ENCODE measurements at places on chromosomes 7 and 10.

GRCh38 chr10:16258291-16259040, 178.3 kb upstream of the PTER start:
- no peak for DNase-seq

- DNase-seq = no peak
Measured at GRCh38 chr10:60796481-60796880, 18.2 kb downstream of the CDK1 start.

DNA sequence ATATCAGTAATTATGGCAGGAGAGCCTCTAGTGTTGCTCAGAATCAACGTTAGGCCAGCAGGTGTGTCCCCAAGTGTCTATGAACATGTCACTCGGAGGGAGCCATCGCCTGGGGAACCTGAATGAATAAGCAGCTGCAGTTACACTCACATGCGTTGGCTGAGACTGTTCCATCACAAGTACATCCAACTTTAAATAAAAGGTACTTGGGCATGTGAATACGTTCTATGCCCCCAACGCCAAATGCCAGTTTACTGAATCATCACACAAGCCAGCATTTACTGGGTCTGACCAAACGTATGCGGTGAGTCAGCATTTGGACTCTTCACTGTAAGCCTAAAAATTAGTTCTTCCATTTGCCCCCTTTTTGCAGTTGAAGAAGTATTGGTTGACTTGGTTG, 207.6 kb upstream of the PLXNA4 start:
- no peak for DNase-seq

DNA sequence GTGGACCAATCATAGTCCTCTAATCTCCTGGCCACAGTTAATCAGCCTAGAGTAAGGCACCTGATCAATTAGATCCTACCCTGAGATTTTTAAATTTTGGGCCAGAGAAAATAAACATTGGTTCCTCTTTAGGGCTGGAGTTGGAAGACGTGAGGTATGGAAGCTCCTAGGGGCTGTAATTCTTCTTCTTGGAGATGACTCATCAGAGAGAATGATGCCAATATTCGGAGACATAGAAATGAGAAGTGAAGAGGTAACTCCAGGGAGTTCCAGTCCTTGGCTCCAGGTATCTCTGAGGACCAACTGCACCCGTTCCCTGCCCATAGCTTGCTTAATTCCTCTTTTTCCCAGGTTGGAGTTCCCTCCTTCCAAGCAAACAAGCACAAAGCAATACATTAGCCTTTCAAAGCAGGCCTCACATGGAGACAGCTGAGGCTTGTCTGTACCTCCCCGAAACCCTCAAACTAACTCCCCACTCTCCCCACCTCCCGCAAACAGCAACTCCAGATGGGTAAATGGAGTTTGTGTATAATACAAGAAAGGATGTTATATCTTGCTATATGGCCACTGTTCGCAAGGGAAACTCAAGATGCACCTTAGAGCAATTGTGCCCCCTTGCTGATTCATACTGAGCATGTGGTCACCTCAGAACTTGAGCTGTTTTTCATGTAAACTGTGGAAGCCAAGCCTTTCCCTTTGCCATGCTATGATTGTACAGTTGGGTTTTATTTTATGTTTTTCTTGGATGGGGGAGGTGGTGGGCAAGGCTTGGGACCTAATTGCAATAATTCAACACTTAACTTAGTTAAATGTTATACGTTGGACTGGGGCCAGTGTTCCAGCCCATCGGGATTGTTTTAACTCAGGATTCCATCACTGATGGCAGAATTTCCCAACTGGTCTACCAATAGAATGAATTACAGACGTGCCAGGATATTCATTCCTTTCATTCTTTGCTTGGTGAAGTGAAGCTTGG, 29.3 kb downstream of the PIK3AP1 start:
- DNase-seq = no peak

DNA sequence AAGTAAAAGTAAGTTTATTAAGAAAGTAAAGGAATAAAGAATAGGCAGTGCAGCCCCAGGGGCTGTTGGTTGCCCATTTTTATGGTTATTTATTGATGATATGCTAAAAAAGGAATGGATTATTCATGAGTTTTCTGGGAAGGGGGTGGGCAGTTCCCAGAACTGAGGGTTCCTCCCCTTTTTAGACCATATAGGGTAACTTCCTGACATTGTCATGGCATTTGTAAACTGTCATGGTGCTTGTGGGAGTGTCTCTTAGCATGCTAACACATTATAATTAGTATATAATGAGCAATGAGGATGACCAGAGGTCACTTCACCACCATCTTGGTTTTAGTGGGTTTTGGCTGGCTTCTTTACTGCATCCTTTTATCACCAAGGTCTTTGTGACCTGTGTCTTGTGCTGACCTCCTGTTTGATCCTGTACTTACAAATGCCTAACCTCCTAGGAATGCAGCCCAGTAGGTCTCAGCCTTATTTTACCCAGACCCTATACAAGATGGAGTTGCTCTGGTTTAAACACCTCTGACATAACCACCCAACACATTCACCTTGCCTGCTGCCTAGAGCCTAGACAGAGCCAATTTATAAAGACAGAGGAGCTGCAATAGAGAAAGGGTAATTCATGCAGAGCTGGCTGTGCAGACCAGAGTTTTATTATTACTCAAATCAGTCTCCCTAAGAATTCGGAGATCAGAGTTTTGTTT, 10.9 kb upstream of the ERCC6 start:
- DNase-seq = no peak

- no peak for DNase-seq
Measured at GRCh38 chr10:131746785-131747184, 154.0 kb upstream of the PPP2R2D start.

- DNase-seq = peak; percentile 61
Measured at GRCh38 chr7:45160417-45160881, 2.9 kb downstream of the RAMP3 start.

DNA sequence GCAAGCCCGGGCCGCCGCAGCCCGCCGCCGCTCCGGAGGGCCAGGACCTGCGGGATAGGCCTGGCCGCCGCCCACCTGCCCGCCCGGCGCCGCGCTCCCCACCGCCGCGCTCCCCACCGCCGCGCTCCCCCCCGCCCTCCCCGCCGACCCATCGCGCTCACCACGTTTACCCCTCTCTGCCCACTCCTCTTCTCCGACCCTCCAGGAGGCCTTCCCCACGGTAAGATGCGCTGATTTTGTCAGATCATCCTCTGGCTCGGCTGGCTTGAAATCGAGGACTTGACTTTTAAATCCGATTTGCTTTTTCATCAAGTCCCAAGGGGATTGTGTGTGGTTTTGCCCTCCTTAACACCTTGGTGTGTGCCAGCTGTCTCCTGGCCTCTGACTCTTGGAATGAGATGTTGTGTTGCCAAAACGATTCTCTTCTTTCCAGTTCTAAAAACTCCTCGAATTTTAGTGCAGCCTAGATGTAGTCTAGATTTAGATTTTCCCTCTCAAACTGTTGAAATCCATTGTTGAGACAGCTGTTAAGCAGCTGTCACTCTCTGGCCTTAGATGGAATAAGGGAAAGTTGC, 738 bp downstream of the POM121 start:
- peak; percentile 65 for DNase-seq

DNA sequence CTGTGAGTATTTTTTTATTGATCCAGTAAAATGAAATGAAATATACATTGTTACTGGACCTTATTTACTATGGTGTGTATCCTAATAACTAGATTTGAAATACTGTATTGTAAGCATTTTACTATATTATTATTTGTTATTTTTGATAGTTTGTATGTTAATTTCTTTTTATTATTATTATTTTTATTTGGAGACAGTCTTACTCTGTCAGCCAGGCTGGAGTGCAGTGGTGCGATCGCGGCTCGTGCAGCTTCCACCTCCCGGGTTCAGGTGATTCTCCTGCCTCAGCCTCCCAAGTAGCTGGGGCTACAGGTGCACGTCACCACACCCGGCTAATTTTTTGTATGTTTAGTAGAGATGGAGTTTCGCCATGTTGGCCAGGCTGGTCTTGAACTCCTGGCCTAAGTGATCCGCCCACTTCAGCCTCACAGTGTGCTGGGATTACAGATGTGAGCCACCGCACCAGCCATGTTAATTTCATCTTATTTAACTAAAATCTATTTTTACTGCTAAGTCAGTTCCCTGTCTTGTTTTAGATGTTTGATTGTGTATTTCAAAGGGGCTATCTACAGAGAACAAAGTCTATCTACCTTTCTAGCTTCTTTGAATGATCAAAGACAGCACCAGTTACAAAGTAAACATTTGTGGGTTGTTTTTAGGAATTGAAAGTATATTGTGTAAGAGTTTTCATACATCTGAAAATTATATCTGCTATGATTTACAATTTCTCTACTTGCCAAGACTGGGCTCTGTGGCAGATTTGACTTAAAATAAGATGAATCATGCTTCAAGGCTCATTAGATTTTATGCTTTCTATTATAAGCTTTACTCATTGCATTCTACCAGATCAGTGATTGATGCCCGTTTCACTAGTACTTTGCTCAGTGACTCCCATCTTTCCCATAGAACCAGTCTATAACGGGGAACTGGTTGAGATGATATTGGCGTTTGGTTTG, 41.6 kb downstream of the CDC123 start:
- DNase-seq = no peak

DNA sequence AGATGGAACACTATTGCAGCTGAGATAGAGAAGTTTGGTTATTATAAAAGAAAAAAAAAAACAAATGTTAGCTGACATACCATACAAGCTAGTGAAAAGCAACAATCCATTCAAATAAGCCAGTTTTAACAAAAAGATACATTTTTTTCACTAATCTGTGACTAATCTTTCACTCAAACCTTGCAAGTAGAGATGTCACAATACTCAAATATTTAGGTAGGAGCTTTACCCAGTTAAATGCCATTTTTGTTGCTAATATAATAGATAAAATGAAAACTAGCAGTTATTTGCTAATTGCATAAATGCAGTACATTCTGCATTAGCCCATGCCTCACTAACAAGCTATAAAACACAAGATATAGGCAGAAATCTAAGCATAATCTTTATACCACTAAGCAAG, 123.6 kb downstream of the BTAF1 start:
- DNase-seq = no peak

GRCh38 chr7:134451656-134452055, 7.2 kb downstream of the AKR1B1 start:
- no peak for DNase-seq

GRCh38 chr7:158010961-158011693, 576.5 kb downstream of the PTPRN2 start:
- no peak for DNase-seq

- DNase-seq = no peak
Measured at GRCh38 chr7:573933-574381, 54.3 kb upstream of the PDGFA start.

DNA sequence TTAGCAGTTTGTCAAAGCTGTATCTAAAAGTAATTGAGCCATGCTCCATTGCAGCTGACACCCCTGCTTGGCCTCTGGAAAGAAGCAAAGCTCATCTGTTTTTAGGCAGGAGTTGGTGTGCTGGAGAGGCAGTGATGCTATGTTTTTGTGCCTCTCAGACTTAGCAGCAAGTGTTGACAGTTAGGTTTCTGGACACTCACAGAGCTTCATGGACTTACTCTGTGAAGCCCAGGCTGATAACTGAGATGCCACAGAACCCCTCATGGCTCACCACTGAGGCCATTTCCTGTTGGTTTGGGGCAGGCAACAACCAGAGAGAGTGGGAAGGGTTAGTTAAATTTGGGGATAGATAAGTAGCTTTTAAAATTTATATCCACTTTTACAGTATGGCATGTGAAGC, 59.8 kb downstream of the BTAF1 start:
- DNase-seq = no peak

DNA sequence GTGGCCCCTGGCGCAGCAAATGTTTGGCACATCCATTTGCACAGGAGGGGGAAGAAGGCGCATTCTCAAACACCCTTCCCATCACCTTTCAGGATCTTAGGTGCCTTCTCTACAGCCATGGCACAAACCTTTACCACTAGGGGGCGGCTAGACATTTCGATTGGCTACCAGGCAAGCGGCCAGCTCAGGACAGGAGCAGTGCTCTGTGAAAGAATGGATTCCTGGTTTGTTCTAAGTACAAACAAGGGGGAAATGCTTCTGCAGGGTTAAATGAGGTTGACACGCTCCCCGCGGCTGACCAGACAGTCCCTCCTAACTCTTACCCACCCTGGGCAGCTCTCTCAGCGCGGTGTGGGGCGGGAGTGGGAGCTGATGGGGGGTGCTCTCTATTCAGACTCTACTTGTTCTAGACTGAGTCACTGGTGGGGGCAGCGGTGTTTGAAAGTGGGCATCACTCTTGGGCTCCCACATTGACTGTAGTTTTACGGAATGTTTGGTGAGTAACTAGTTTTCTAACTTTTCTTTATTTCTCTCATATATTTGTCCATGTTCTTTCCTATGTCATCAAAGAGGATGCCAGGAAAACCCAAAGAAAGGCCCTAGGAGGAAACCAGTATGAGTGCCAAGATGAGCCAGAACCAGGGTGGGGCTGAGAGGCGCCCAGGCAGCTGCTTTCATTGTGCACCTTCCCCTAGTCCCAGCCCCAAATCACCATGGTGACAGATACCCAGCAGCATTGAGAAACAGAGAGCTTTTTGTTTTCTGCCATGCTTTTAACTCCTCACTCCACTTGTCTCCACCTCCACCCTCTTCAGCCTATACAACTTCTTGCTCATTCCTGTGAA, 61.4 kb upstream of the GPR158 start:
- DNase-seq = peak; percentile 79

GRCh38 chr7:29468196-29468595, 95.4 kb upstream of the PRR15 start:
- DNase-seq = no peak

GRCh38 chr7:69654849-69655707, 56.8 kb downstream of the AUTS2 start:
- DNase-seq = no peak

- DNase-seq = no peak
Measured at GRCh38 chr7:127586346-127586745, 950 bp upstream of the GCC1 start.

- DNase-seq = no peak
Measured at GRCh38 chr7:106823631-106824030, 41.5 kb upstream of the PIK3CG start.

DNA sequence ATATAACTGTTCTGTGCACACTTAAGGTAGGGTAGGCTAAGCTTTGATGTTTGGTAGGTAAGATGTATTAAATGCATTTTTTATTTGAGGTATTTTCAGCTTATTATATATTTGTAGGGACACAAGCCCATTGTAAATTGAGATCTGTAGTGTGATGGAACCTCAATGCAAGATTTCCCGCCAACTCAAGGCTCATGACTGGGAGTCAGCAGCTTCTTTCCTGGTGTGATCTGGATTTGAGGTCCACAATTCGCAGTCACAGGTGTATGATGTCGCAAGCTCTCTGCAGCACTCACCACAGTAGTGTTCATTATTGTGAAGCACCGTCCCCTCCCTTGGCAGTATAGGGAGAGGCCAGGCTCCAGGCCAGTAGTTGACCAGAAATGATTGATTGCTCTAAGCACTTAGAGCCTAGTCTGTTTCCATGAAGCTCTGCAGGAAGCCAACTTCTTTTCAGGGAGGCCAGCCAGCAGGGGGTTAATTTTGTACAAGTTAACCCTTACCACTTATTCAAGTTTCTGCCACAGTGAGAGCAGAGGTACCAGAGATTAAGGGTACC, 54.9 kb downstream of the SEM1 start:
- no peak for DNase-seq

GRCh38 chr10:62919776-62920175, 103.6 kb upstream of the EGR2 start:
- no peak for DNase-seq
